Astrocyte (in vitro differentiated cells and primary cell): ENCODE measurements at places on chromosomes 13 and 19.
A peak's percentile ranks its signal among the peaks of the same experiment; 100 is the strongest.

DNA sequence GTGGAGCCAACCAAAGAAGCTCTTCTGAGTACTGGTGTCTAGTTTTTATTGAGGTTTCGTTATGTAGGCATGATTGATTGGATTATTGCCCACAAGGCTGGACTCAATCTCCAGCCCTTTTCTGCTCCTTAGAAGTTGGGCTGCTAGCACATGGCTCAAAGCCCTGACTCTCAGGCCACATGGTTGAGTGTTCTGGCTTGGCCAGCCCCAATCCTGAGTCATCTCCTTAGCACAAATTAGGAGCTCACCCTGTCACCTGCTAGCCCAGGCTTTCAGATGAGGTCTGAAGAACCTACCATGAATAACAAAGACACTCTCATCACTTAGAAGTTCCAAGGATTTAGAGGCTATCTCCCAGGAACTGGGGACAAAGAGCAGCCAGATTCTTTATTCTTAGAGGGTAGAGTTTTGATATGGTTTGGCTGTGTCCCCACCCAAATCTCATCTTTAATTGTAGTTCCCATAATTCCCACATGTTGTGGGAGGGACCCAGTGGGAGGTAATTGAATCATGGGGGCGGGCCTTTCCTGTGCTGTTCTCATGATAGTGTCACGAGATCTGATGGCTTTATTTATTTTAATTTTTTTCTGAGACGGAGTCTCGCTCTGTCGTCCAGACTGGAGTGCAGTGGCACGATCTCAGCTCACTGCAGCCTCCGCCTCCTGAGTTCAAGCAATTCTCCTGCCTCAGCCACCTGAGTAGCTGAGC, 11.3 kb downstream of the DPY19L3 start:
- peak; percentile 16 for DNase-seq

GRCh38 chr19:1387684-1388636, 4.3 kb downstream of the NDUFS7 start:
- no peak for DNase-seq

DNA sequence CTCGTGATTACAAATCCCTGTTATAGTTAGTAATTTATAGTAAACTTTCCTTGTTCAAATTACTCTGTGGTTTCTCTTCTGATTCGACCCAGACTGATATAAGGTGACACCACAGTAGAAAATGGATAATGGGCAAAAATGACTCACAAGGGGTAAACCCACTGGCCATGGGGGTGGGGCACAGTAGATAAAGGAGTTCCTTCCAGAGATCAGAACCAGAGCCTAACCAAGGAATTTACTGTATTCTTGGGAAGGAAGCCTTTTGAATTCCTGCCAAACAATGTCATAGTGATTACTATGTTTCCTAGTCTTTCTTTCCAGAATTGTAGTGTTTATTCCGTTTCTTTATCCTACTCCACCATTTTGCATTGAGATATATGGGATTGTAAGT, 21.9 kb downstream of the MIR17HG start:
- peak; percentile 60 for DNase-seq

DNA sequence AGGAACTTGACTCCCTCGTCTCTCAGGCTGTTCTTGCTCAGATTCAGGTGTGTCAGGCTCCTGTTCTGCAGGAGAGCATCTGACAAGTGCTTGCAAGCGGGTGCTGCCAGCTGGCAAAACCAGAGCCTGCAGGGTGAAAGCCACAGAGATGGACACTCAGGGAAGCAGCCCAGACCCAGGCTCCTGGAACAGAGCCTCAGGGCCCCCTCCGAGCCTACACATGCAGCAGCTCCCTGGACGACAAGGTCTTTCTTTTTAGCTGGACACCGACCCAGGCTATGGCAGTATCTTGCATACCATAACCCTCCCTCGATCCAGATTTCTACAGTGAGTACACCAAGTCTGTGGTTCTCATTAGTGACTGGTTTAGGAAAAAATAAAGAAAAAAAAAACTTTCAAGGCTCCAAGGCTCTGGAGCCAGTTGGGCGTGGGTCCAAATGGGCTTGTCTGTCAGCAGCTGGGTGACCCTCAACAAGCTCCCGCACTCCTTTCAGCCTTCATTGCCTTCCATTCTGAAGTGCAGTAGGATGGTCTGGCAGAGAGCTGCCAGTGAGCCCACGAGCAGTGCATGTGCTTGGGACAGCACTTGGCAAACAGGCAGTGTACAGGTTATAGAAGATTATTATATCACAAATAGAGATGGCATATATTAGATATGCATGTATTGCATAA, 29.9 kb downstream of the NLRP13 start:
- DNase-seq: no peak

DNA sequence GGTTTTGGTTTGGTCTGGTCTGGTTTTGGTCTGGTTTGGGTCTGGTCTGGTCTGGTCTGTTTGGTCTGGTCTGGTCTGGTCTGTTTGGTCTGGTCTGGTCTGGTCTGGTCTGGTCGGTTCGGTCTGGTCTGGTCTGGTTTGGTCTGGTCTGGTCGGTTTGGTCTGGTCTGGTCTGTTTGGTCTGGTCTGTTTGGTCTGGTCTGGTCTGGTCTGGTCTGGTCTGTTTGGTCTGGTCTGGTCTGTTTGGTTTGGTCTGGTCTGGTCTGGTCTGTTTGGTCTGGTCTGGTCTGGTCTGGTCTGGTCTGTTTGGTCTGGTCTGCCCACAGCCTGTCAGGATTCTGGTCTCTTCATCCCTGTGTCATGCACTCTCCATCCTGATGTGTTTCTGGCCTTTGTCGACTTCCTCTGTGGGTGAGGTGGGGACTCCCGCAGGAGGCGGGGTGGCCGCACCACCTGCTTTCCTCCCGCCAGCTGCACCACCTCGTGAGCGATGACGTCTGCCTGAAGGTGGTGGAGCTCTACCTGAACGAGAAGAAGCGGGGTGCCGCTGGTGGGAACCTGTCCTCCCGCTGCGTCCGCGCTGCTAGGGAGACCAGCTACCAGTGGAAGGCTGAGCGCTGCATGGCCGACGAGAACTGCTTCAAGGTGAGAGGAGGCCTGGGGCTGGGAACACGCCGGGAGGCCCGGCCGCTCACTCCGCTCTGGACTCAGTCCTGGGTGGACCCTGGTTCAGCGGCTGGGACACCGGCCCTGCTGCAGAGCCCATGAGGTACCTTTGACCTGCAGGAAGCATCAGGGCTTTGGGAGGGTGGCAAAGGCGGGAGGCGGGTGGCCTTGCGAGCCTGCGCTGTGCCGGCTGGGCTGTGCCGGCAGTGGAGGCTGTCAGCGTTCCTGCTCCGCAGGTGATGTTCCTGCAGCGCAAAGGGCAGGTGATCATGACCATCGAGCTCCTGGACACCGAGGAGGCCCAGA, 12.9 kb upstream of the F2RL3 start:
- DNase-seq: no peak

- no peak for DNase-seq
Measured at GRCh38 chr13:68666774-68667397, 1436.8 kb upstream of the PCDH9 start.

GRCh38 chr19:45812297-45812696, 2.8 kb downstream of the RSPH6A start:
- DNase-seq: no peak

DNA sequence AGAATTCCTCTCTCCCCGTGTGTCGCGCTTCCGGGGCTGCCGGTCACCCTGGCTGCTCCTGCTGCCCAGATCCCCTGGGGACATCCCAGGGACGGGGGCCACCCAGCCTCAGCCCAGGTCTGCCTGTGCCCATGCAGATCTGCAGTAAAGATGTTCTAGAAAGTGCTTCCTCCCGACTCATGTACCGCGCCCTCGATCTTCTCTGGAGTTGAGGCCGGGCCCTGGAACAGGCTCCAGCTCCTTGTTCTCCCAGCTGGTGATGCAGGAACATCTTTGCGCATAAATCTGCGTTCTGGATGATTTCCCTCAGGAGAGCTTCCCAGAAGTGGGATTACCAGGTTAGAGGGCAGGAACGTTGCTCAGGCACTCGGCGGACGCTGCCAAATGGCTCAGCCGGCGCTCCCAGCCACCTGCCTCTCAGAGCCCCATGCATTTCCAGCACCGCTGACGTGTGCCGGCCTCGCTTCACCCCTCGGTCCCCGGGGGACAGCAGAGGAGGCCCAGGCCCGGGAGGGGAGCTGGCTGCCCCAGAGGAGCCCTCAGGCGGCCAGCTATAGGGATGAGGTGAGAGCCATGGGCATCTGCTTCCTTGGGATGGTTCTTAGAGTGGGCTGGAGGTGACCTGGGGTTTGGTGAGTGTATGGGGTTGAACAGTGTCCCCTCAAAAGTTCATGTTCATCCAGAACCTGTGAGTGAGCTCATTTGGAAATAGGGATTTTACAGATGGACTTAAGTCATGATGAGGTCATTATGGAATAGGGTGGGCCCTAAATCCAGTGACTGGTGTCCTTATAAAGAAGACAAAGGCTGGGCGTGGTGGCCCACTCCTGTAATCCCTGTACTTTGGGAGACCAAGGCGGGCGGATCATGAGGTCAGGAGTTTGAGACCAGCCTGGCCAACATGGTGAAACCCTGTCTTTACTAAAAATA, 42.6 kb downstream of the CRTC1 start:
- no peak for DNase-seq

- no peak for DNase-seq
Measured at GRCh38 chr19:7497292-7497691, 8.5 kb upstream of the PEX11G start.

- DNase-seq: no peak
Measured at GRCh38 chr13:44806826-44807225, 182.4 kb downstream of the NUFIP1 start.

- DNase-seq: no peak
Measured at GRCh38 chr13:79986890-79987289, 354.0 kb downstream of the SPRY2 start.

DNA sequence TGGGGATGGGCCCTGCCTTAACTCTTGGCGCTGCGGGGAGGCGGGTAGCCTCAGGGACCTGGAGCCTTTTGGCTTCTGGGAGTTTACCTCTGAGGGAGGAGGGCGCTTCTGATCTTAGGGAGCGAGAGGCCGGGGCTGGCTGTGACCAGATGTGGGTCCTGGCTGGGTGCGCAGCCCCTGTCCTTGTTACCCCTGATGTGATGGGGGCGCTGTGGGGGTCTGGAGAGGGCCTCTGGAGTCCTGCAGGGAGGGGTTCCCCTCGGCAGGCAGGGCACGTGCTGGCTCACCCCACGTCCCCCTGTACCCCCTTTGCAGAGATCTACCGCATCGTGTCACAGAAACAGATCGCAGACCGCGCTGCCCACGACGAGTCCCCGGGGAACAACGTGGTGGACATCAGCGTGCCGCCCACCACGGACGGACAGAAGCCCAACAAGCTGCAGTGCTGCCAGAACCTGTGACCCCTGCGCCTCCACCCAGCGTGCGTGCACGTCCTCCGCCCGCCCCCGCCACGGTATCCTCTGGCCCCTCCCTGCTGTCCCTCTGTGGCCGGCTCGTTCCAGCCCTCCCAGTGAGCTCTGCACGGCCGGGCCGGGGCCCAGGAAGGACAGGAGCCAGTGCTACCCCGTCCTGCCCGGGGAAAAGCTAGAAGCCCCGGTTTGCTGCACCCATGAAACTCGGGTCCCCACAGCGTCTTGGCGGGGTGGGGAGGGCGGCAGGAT, 9.8 kb upstream of the MARCHF2 start:
- no peak for DNase-seq

DNA sequence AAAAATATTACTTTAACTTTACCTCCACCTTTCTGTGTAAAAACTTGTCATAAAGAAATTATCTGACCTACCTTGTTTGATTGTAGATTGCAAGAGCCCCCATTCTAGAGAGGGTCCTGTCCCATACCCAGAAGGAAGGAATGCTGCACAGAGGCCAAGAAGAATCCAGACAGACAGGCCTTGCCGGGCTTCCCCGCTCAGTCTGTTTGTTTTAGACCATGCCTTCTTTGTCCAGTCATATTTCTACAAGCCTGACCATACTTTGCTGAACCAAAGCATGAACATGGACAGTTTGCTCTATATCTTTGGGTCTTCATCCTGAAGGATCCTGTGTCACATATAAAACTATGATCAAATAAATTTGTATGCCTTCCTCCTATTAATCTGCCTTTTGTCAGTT, 95.8 kb upstream of the MYCBP2 start:
- no peak for DNase-seq

DNA sequence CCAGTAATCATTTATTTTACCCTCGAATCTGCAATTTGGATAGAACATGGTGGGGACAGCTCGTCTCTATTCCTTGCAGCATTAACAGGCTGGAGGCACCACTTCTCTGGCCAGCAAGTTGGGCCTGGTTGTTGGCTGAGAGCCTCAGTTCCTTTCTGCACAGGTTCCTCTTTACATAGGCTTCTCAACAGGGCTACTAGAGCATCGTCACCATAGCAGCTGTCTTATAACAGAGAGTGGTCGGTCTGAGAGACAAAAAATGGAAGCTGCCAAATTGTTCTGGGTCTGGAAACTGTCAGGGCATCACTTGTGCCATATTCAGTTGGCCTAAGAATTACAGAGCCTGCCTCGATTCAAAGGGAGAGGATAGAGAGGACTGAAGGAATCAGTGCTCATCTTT, 86.7 kb downstream of the DNAJC15 start:
- no peak for DNase-seq

- no peak for DNase-seq
Measured at GRCh38 chr13:58806401-58806800, 1174.9 kb downstream of the PCDH17 start.

DNA sequence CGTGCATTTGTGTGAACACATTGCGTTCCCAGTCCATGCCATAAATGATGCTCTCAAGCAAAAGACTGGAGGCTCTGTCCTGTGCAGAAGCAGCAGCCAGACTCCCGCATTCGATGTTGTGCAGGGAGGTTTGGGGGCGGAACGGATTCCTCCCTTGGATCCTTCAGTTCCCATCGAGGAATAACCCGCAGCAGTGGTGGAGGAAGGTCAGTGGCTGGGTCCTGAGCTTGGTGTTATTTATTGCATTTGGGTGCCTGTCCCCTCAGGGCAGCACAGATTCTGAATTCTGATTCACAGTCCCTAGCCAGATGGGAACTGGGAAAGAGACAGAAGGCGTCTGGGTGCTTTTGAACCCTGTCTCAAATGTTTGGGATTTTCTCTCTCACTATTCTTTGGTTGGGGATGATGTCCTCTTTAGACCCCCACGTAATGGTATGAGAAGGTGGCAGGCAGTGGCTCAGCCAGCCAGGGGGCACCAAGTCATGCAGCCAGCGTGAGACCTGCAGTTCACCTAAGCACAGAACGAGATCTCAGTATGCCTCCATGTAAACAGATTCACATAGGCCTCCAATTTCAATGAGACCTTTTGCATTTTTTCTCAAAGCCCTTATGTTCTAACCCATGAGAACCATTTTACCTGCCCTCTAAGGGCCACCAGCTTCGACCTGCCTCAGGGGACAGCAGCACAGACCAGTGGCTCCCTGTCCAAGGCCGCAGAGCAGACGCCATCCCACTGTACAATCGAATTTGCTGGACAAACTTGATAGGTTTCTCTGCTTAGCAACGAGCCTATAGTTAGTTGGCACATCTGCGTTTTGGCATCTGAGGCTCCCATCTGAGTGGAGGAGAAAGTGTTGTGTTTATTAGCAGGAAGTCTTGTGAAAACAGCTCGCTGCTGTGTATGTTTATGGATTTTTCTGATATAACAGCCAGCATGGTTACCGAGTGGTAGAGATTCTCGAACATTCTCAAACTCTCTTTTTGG, 17.8 kb downstream of the KCTD15 start:
- no peak for DNase-seq

- no peak for DNase-seq
Measured at GRCh38 chr13:46595885-46596275, 42.9 kb downstream of the LRCH1 start.

- DNase-seq: no peak
Measured at GRCh38 chr19:5452594-5453565, 2.3 kb upstream of the ZNRF4 start.

GRCh38 chr19:11044431-11044830, 44.8 kb upstream of the LDLR start:
- no peak for DNase-seq

GRCh38 chr19:42568006-42568405, 26.7 kb downstream of the CEACAM8 start:
- no peak for DNase-seq
